GM12892 (cell line): ENCODE measurements at places on chromosomes 7 and 10.

GRCh38 chr7:54591404-54592386, 49.5 kb downstream of the VSTM2A start:
- DNase-seq, result no peak

- no peak for DNase-seq
Observed at GRCh38 chr7:138656952-138657351, 44.2 kb downstream of the SVOPL start.

- DNase-seq, result no peak
Observed at GRCh38 chr7:69698109-69698825, 100.0 kb downstream of the AUTS2 start.

DNA sequence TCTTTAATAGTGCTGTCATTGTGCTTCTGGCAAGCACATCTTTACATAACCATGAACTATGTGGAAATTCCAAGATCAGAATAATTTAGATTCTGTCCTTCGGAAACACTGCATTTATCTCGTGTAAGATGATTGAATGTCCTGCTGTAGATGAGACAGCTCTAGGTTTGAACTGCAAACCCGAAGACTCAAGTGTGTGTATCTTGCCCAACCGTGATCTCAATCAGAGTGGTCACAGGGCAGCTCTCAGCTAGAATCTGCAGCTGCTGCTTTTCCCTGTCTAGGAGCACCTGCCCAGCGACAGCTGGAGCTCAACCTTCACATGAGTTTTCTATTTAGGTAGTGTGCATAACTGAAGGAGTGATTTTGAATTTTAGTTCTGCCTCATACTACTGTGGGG, 17.5 kb upstream of the KIF20B start:
- DNase-seq, result no peak

DNA sequence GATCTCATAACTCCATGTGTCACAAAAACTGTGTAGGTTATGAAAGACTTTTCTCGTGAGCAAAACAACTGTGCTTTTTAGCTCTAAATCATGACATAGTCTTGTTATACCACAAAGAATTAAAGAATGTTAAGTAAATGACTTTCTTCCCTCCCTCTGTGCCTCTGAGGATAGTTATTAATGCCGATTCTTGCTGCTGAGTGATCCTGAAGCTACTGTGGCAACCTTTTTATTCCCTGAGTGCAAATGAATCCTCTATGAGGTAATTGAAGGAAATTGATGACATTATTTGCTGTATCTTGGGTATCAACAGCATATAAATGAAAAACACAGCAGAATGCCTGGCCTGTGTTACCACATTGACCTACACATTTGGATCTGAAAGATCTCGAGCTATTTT, 142.2 kb upstream of the HDAC9 start:
- DNase-seq, result no peak

- no peak for DNase-seq
Observed at GRCh38 chr7:105336009-105336408, 52.7 kb downstream of the SRPK2 start.

DNA sequence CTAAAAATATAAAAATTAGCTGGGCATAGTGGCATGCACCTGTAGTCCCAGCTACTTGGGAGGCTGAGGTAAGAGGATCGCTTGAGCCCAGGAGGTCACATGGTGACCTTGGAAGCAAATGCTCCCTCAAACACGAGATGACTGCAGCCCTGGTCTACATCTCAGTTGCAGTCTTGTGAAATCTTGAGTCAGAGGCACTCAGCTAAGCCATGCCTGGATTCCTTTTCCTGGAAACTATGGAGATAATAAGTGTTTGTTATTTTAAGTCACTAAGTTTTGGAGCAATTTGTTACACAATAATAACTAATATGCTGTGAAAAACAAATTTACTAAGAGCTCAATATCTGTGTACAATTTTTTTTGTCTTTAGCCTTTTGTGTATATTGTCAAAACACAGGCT, 284.3 kb upstream of the KAT6B start:
- DNase-seq, result no peak
